Stimulated activated CD8-positive, alpha-beta memory T cell treated with anti-CD3 and anti-CD28 coated beads, Interleukin-4, amount 100 ng/mL, for 4 hours (primary cell): ENCODE measurements at places on chromosomes 4 and X.

DNA sequence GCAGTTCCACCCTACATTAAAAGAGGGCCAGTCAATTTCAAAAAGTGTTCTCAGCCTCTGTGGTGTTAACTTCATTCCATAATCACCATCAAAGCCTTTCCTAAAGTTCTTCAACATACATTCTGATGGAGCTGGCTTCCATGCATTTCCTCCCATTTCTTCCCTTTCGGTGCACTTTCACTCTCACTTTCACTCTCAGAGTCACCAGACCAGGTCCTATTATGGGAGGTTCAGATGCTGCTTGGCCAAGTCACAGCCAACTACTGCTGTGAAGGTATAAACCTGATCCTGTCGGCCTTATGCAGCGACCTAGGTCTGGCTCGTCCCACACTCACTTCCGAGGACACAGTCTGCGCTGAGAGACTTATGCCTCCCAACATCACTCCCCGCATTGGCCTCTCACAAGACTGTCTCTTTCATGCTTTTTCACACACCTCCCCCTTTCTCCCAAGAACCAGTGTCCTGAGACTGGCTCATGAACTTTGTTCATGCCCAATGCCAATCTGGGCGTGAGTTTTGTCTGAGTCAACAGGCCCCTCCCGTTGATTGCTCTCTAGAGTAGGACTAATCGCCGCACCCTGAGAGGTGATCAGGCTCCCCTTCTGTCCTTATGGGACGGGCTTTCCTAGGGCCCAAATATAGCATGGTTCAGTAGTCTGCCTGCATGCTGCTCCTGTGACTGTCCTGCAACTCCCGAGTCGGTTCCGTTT lies 60.8 kb upstream of the XAGE1B start:
- DNase-seq: no peak

DNA sequence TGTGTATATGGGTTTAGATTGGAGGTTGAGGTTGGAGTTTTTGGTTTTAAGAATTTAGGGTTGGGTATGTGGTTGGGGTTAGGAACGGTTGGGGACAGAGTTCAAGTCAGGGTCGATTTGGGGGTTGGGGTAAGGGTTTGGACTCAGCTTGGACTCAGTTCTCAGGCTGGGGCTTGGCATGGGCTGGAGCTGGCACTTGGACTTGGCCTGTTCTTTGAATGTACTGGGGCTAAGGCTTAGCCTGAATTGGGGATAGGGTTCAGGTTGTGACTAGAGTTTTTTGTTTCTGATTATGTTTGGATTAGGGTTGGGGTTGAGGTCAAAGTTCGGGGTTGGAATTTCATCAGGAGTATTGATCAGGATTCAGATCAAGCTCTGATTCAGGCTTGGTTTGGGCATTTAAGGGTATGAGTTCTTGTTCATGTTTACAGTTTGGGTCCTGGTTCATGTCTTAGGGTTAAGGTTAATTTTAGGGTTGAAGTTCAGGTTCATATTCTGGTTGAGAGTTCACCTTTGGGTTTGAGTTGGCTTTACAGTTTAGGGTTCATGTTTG lies 46.2 kb upstream of the IL9R start:
- no peak for DNase-seq

- DNase-seq: no peak
Observed at GRCh38 chr4:12144051-12144450, 715.4 kb upstream of the HS3ST1 start.

DNA sequence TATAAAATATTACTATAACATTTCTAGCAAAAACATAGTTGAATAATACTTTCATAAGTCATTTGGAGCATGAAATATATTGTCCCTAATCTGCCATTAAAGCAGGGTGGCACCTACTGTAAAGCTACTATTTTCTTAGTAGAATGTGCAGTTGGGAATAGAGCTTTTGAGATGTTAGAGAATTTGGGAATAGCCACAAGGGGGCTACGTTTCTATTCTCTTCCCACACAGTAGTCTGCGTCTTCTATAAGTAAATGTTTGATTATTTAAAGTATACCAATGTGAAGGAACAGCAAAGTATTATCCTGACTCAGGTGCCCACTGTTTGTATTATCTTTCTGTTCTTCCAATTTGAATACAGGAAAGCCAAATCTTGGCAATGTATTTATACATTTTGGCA lies 323.2 kb upstream of the GIMD1 start:
- DNase-seq: no peak

DNA sequence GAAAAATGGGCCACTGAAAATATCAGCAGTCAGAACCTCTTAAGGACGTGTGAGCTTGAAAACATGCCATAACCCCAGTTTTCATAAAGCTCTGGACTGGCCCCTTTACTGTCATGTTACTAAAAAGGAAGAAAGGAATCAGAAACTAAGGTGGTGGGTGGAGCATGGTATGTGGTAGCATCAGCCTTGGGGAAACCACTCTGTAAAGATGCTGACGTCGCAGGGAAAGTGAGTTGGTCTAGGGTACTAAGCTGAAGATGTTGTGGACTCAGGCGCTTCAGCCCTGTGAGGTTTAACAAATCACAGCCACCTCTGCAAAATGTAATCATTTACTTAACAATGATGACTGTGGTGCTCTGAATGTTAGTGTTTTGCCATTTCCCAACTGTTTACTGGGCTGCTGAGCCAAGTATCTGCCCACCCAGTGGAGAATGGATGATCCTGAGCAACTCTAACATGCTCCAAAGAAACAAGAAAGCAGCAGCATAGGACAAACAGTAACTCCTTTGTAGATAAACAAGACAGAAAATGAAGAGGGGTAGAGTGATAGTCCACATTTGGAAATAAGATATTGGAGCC lies 33.4 kb downstream of the C4orf54 start:
- no peak for DNase-seq

GRCh38 chr4:20805716-20806115 lies 105.5 kb downstream of the PACRGL start:
- no peak for DNase-seq

DNA sequence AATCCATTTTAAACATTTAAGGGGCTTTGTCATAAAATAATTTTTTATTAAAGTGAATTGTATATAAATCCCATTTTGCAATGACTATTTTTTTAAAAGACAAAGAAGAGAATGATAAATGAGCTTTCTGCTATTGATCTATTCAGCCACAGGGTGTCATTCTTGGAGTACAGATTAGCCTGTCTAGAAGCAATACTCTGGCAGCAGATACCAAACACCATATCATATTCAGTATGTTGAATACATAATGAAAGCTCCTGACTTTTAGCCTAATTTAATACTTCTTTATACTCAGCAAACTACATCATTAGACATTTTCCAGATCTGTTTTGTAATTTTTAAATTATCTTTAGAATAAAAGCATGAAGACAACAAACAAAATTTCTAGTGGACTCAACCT lies 496.3 kb downstream of the PDGFC start:
- DNase-seq: no peak
